ENCODE measurements at places on chromosomes 13 and 19.

DNA sequence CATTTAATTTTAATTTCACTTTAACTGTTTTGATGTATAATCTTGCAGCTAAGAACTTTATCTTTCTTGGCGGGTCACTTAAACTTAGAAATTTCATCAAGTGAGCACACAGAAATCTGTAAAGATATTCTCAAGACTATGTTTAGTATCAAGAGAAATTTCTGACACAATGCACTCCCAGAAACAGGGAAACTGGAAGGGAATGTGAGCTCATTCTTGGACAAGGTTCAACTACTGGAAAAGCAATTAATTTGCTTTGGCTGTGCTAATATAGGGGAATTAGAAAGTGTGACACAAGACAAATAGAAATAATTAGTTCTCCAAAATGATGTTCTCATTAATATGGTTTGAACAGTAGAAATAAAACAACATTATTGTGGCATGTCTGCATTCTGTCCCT is 402.3 kb downstream of the DACH1 start:
- DNase-seq = no peak

GRCh38 chr19:48506138-48506733 is 5.4 kb downstream of the LMTK3 start:
- DNase-seq = peak; percentile 68

DNA sequence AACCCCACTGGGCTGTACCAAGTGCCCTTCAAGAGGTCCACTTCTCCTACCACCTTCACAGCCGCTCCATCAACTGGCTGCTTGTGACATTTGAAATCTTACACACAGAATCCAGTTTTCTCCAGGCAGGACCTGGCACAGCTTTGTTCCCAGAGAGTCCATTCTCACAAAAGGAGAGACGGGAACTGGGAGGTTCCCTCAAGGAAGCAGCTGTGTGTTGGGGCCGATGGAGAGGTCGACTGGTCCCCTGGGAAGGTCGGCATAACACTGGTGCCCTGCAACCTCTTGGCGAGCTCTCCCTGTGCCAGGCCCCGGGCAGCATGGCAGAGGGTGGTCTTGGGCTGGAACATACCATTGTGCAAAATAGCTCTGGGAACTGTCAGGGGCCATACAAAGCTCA is 21.5 kb downstream of the ELL start:
- DNase-seq = no peak

DNA sequence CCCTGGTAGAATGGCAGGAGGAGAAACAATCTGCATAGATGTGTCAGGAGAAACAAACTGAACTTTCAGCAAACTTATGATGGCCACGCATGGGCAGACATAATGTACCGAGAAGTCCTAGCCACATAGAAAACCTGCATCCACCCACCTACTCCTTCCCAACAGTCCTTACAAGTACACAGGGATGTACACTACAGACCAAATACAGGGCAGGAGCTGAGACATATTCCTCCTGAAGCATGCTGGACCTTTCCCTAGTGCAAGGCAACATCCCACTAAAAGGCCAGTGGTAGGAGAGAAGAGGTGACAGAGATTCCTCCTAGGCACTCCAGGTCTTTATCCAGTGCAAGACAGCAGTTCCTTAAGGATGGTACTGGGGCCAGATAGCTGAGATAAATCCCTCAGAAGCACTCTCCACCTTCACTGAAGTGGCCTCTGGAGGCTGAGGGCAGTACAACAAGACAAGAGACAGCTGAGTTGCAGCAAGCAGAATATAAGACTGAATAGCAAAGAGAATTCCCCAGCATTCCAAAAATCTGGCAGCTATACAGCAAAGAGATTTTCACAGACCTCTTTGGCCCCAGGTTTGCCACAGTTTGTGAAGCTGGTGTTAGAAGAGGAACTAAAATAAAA is 18.3 kb downstream of the VWA8 start:
- DNase-seq = no peak

- DNase-seq = no peak
Measured at GRCh38 chr13:59012731-59013130, 1151.0 kb downstream of the DIAPH3 start.

DNA sequence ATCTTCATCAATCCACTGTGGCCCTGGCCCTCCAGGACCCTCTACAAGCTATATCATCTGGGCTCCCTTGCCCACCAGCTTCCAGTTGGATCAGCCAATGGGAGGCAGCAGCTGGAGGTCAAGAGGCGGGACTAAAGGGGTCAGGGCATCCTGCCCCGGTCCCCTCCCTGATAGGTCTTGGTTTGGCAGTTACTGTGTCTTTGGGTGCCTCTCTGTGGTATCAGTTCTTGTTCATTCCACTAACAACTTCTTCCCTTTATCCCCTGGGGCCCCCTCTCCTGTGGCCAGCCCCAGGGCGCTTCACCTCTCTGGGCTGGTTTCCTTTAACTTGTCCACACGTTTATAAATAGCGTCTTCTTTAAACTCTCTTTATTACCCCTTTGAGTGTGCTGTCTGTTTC is 83.6 kb downstream of the DCT start:
- no peak for DNase-seq

DNA sequence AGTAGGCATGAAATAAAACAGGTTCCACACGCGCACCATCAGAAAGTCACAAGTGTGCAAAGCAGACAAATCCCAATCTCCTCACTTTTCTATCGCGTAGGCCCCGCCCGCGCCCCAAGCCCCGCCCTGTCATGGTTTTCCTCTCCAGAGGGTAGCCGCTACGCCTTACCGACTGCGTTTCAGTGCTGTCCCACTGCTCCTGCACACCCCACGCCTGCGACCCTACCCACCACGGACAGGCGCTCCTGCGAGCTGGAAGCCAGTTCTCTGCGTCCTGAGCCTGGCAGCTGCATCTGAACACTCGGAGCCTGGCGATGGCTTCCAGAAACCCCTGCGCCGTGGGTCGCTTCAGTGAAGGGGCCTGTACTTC is 379 bp upstream of the ZNF470 start:
- no peak for DNase-seq

- no peak for DNase-seq
Measured at GRCh38 chr13:51122868-51123566, 11.9 kb upstream of the C13orf42 start.

GRCh38 chr19:51978882-51979281 is 7.8 kb downstream of the ZNF350 start:
- peak; percentile 38 for DNase-seq

- no peak for DNase-seq
Measured at GRCh38 chr19:2207008-2207407, 29.1 kb downstream of the PLEKHJ1 start.

- no peak for DNase-seq
Measured at GRCh38 chr13:109760402-109760801, 26.0 kb downstream of the IRS2 start.

GRCh38 chr13:92038905-92039304 is 640.5 kb downstream of the GPC5 start:
- DNase-seq = no peak

DNA sequence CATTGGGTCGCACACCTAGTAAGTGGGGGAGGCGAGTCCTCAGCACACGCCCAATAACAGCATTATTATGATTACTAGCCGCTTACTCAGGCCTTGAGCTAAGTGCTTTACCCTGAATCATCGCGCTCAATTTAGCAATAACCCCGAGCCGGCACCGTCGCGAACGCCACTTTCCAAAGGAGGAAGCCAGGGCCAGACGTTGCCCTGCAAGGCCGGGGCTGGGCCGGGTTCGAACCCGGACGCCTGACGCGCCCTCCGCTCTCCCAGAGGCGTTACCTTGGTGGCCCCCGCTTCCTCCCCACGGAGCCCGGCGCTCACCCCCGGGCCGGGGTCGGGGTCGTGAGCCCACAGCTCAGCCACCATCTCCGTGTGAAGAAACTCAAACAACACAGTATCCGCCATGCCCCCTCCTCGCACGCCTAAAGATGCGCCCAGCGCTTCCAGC is at the start of gene TRAPPC6A:
Gene TRAPPC6A (minus strand): TSS at position 421 of the 445 bp plus-strand sequence. CDS start 19 bp downstream, at position 402.
- DNase-seq = peak; percentile 50

DNA sequence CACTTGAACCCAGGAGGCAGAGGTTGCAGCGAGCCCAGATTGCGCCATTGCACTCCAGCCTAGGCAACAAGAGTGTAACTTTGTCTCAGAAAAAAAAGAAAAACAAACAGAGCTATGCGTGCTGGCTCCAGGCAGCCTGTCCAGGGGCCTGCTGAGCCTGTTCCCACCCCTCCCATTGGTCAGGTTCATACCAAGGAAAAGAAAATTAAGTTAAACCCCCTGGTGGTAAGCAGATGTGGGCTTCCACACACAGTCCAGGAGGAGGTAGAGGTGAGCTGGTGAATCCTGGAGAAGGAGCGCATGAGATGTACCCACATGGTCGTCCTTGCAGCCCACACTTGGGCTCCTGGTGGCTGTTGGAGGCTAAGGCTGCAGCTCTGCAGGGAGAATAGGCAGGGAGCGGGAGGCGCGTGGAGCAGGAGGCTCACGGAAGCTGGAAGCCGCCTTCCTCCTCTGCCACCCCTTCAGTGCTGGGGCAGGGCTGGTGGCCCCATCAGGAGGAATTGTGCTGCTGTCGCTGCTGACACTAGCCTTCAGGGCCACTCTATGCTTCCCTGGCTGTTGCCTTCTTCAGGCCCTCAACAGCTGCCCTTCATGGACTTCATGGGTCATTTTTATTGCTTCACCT is 10.5 kb upstream of the CHAMP1 start:
- DNase-seq = no peak

- DNase-seq = no peak
Measured at GRCh38 chr19:3001235-3001800, 24.0 kb downstream of the TLE6 start.

GRCh38 chr13:39684531-39685137 is 29.2 kb downstream of the COG6 start:
- peak; percentile 22 for DNase-seq

- no peak for DNase-seq
Measured at GRCh38 chr19:58328999-58329398, 2.2 kb downstream of the ZSCAN22 start.

DNA sequence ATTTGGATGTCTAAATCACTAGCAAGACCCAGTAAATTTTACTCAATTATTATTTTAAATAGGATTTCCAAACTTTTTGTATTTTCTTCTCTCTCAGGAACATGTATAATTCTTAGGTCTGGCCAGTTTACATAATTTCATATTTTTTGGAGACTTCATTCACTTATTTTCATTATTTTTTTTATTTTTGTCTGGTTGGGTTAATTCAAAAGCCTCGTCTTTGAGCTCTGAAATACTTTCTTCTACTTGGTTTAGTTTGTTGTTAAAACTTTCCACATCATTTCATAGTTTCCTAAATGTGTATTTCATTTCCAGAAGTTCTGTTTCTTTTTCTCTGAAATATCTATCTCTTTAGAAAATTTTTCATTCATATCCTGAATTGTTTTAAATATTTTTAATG is 322.9 kb upstream of the SPRY2 start:
- DNase-seq = no peak

DNA sequence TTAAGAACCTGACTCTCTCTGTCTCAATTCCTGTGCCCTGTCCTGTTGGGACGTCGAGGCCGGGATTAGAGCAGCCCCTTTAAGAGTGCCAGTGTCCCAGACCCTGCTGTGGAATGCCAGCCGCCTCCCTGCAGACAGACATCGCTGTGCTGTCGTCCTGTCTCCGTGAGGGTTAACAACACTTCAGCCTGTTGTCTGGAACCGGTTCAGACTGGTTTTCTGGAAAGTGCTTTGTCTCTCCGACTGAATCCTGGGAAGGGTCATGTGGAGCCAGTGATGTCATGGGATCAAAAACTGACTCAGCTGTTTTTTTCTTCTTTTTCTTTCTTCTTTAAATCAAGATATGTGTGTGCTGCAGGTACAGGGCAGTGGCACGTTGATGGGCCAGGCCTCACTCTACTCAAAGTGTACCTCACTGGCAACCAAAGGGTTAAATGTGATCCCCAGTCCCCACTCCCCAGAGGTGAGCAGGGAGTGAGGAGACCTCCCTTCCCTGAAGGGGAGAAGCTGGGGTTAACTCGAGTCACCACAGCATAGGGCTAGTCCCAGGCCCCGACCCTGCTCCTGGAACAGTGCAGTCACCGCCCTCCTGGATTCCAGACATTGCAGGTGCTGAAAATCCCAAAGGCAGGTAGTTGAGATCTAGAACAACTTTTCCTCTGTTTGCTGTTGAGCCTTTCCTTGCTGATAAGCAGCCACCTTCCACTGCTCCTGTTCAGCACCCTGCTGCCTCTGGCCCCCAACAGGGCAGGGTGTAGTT is 50.8 kb downstream of the TSSK6 start:
- no peak for DNase-seq

- no peak for DNase-seq
Measured at GRCh38 chr13:25170554-25171111, 1.5 kb downstream of the AMER2 start.

- no peak for DNase-seq
Measured at GRCh38 chr19:55241143-55241934, 12.8 kb upstream of the TMEM86B start.

- peak; percentile 59 for DNase-seq
Measured at GRCh38 chr13:109785141-109785891, 1.1 kb downstream of the IRS2 start.

DNA sequence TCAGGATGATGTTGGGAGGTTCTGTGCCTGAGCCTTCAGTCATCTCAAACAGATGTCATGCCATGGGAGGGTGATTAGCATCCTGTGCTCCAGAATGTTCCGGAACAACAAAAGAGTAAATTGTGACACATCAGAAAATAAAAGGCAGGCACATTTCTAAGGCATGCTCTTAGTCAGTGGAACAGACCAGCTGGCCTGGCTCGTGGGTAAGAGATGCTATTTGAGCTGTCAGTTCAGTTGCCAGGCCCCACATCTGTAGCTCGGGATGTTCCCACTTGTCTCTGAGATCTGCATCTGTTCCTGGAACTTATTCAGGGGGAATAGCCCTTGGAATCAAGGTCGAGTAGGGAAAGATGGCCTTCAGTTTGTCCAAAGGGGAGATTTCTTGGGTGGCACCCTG is 26.0 kb downstream of the OLFM4 start:
- DNase-seq = no peak

DNA sequence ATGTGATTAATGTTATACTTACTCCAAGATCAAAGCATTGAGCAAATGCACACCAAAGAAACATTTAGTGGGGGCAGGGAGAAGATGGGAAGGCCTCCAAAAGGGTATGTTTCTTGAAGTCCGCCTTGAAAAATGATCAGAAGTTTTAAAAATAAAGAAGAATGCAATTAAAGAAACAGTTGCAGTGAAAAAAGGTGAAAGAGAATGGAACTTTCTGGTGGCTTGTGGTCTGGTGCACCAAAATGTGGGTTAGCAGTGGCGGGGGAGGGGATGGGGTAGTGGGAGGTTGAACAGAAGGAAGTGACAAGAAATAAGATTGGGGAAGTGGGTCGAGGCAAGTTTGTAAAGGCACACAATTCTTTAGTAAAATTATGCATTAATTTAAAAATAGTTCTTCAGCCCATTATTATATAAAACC is 2.5 kb downstream of the LCP1 start:
- DNase-seq = no peak

GRCh38 chr13:85993567-85993966 is 194.3 kb upstream of the SLITRK6 start:
- DNase-seq = no peak

DNA sequence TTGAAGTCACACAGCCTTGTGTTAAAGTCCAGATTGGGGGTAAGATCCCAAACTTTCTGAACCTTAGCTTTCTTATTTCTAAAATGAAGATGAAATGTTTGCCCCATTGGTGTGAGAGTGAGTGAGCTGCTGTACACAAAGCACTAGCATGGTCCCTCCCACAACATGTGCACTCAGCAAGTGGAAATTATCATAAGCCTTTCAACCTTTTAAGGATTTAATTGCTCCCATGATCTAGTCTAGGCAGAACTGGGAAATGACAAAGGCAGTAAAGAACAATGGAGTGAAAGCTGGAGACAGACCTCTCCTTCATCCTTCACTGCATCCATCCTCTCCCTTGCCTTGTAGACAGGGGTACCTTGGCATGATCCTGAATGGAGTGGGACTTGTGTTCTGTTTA is 76.0 kb upstream of the GPR12 start:
- DNase-seq = no peak

GRCh38 chr19:35073941-35074340 is 32.4 kb downstream of the HPN start:
- DNase-seq = no peak

- no peak for DNase-seq
Measured at GRCh38 chr19:12872941-12873890, 8.0 kb downstream of the DNASE2 start.
